ENCODE measurements at places on chromosomes 7 and 10.

- no peak for DNase-seq
Measured at GRCh38 chr7:149302865-149303264, 40.9 kb downstream of the ZNF783 start.

DNA sequence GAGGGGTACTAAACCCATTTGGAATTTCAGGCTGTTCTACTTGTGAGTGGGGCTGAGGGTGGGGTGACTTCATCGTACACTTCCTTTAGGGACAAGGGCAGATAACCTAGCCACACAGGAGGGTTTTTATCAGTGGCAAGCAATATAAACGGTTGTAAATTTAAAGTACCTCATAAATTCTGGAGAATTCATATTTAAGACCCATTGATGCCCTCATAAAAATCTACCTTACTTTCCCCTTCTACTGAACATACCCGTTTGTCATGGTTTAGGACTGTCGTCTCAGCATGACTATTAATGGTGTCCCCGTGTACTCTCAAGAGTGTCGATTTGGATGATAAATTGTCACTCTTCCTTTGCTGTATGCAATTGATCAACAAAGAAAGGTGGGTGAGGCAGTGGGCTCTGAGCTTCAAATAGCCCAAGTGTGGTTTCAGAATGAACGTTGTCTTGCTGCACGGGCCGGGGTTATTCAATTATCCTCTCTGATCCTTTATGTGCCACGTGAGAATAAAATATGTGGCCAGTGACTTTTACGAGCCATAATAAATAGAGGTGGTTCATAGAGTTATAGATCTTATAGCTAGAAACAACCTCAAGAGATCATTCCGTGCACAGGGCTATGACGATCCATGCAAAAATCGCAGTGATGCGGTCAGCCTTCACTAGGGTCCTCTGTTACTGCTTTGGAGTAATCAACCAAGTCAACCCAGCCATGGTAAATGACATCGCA is 82.2 kb downstream of the FAM107B start:
- no peak for DNase-seq

DNA sequence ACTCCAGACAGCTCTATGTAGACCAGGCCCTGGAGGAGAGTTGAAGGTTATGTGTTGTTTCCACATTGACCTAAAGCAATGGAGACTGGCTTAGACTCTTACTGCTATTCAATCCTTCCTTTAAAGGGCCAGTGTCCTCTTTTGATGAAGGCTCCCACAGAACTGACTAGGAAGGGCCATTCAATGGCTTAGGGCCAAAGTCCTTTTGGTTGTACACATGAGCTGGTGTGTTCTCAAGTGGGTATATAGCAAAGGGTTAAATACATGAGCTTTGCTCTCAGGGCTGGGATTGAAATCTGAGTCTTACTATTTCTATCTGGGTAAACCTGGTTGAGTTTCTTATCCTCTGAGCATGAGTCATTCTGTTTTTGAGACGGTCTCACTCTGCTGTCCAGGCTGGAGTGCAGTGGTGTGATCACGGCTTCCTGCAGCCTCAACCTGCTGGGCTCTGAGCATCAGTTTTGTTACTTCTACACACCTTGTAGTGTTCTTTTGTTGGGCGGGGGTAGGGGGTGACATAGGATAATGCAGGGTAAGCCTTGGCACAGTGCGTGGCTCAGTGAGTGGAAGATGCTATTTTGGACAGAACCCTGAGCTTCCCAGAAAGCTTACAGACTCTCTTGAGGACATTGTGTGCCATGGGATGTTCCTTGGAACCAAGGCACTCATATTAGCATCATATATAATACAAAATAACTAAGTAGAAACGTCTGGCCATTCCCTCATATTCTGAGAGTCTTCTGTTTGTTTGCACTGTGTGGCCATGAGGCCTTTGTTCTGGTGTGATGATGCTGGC is 90.1 kb downstream of the ABCC2 start:
- DNase-seq = no peak

DNA sequence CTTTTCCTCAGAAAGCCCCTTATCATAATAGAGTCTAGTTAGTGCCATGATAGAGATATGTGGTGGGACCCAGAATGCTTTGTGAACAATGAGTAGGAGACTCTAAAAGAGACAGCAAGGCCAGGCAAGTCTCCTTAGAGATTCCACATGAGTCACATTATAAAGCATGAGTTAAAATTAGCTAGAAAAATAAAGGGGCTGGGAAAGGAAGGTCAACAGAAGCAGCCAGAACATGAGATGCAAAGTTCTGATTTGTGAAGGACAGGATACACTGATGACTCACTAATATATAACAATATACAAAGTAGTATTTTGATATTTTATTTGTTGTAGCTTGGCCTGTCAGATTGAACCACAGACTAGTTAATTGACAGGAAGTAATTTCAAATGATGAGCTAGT is 25.3 kb upstream of the SNX13 start:
- no peak for DNase-seq

- DNase-seq = no peak
Measured at GRCh38 chr10:70324951-70325781, 41.4 kb upstream of the NPFFR1 start.

DNA sequence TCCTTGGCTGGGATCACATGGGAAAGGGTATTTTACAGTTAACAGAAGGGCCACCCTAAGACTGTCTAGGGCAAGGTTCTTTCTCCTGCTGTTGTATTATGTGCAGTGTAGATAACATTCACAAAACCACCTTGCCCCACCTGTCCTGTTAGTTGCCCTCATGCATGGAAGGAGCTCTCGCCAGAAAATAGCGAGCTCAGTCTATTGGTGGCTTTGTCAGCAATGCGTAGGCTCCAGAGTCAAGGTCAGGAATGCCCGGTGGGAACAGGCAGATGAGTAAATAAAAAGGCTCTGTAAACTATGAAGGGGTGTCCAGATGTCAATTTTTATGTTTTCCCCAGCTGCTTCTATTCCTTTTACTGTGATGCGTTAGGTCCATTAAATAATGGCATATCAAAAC is 107.1 kb upstream of the WDR11 start:
- DNase-seq = no peak

DNA sequence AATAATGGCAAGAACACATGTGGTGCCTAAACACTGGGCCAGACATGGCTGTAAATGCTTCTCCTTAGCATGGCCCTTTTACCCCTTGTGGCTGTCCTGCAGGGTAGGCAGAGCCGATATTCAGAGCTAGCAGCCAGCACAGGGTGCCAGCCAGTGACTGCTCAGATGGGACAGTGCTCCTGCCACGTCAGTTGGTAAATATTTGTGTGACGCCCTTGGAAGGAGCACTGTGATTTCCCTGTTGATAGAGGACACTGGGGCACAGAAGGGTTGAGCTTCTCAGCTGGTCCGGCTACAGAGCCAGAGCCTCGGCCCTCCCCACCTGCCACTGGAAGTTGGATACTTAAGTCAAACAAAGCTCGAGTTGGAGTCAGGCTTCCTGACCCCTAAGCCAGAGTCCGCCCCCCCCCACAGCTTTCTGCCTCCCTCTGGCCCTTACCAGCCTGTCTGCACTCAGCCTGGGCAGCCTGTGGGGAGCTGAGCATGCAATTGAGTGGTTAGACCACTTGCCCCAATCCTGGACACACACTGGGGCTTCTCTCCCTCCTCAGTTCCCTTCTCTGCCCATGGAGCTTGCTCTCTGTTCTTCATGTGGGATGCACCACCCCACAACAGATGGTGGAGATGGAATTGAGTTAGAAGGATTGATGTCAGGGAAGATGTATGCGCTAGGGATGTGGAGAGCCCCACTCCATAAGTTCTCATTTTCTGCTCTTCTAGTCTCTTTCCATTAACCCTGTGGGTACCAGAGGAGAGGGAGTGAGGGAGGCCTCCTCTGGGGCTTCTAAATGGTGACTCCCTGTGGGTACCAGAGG is 350.8 kb downstream of the PLXNA4 start:
- no peak for DNase-seq

DNA sequence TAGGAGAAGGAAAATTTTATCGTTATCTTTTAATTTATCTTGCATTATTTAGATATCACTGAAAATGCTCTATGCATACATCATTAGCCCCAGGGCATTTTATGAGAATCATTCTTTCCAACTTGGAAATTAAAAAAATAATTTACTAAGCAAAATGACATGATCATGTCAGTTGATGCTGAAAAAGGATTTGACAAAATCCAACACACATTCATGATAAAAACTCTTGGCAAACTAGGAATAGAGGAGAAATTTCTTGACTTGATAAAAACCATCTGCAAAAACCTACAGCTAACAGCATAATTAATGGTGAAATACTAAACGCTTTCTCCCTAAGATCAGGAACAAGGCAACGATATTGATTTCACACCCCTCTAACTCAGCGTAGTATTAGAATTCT is 40.2 kb upstream of the RSU1 start:
- no peak for DNase-seq

DNA sequence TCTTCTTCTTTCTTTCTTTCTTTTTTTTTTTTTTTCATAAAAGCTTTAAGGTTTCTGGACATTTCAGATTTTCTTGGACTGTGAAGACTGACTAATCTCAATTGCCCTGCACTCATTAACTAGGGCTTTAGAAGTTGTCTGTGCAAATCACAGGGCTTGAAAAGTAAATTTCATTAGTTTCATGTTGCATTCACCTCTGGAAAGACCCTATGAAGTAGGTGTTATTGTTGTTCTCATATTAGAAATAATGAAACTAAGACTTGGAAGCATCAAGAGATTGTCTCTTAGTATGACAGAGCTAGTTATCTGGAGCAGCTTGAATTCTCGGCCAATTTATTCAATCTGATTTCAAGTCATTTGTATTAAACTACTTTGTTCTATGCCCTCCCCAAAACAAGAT is 28.2 kb upstream of the SEMA3D start:
- DNase-seq = no peak

GRCh38 chr10:118291122-118291521 is 51.0 kb downstream of the FAM204A start:
- DNase-seq = no peak

GRCh38 chr7:105776068-105776790 is 100.2 kb downstream of the ATXN7L1 start:
- DNase-seq = no peak

- DNase-seq = no peak
Measured at GRCh38 chr10:133277993-133278576, 1.4 kb upstream of the ADAM8 start.

DNA sequence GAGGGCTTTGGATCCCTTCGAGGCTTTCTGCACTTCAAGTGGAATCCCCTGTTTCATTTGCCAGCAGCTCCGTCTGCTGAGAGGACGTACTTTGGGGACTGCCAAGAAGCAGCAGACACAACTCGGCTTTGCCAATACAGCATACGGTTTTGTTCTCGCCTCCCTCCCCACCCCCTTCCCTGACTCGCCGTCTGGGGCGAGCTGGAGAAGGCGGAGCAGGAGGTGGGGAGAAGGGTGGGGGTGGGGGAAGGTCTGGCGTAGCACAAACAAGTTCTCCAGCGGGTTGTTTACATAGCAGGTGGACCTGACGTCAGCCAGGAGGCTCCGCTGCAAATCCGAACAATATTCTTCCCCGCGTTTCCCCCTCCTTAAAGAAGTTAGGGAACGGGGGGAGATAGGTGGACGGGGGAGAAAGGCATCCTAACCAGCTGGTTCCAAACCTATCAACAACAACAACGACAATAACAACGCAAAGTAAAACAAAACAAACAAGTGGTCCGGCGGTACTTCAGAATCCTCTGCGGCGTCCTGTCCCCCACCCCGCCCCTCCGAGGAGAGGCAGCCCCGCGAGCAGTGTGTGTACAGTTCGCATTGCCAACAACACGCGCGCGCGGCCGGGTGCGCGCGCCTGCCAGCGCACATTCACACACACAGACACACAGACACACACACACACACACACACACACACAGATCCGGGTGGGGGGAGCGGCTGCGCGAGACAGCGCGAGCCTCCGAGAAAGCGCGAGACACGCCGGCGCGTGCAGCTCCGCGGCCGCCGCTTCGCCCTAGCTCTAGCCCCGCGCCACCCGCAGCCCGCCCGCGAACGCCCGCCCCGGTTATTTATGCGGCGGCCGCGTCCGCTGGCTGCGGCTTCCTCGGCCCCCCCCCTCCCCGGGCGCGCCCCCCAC is 167.0 kb upstream of the PPP1R3A start:
- DNase-seq = peak; percentile 88

DNA sequence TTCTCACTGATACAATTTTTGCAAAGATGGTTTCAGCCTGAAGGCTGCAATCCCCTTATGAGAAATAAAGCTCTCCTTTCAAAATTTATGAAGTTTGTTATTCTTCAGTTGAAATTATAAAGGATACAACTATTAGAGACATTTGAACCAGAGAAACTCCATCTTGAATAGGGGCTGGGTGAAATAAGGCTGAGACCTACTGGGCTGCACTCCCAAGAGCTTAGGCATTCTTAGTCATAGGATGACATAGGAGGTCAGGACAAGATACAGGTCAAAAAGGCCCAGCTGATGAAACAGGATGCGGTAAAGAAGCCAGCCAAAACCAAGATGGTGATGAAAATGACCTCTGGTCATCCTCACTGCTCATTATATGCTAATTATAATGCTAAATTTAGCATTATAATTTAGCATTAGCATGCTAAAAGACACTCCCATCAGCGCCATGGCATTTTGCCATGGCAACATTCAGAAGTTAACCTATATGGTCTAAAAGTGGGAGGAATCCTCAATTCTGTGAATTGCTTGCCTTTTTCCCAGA is 22.4 kb upstream of the IFIT1B start:
- DNase-seq = no peak

DNA sequence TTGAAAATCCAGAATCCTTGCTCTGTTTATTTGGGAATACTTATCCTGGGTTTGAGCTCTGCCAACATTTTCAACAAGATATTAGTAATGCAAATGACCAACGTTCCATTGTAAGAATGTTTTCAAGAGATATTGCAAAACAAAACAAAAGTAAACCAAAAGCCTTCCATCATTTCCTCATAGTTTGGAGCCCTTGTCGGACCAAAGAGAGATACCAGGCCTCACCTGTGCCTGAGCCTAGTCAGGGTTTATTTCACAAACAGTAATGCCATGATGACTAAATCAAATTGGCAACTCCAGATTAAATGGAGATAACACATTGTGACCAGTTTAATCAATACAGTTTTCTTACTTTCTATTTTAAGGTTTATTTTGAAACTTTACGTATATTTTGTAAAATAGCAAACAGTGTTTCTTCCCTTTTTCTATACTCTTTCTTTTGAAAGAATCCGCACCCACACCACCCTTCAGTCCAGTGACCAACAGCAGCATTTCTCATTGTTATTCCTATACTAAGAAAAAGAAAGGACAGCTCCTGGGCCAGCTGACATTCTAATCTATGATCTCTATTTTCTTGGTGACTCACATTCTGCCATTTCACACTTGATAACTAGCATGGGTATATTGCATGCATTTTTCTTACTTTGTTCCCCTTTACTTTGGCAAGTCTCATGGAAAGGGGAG is 168.5 kb upstream of the MEOX2 start:
- no peak for DNase-seq

DNA sequence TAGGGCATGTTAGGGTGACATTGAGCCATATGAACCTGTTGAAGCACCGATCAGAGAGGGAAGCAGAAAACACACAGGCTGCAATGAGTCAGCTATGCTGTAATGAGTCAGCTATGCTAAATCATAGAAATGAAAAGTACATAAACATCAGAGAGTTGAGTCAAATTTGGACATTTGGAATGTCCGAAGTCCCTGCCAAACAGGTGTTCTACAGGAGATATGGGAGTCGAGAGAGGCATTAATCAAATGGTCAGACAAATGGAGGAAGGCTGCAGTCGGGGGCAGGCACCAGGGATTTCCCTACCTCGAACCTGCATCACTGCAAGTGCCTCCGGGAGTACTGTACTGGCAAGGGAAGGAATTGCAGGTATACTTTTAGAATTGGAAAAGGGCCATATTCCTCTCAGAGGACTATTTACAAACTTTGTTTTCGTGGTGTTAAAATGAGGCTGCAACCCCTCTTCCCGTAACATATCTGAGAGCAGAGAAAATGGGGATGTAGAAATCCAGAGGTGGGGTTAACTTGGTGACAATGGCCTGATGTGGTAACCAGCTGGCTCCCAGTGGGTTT is 8.8 kb upstream of the ZC3HAV1 start:
- no peak for DNase-seq

GRCh38 chr10:15791816-15792524 is 68.3 kb downstream of the MINDY3 start:
- no peak for DNase-seq

All from NCI-H187 treated with DMSO at 0.1 percent for 48 hours (cell line).